ENCODE measurements at places on chromosomes 7 and 10.

DNA sequence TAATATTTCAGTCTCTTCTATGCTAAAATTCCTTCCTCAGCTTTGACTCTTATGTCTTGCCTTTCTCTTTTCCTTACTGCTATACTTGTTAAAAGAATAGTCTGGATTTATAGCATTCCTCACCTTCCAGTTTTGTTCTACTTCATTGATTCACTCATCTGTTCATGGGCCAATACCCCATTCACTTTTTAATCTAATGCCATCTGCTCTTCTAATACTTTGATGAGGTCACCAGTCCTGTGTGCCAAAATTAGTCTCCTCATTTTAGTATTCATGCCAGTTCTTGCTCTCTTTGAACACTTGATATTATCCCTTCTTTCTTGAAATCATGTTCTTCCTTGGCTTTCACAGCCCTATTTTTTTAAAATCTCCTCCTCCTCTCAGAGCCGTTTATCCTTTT, 19.3 kb downstream of the STK17A start:
- no peak for DNase-seq

DNA sequence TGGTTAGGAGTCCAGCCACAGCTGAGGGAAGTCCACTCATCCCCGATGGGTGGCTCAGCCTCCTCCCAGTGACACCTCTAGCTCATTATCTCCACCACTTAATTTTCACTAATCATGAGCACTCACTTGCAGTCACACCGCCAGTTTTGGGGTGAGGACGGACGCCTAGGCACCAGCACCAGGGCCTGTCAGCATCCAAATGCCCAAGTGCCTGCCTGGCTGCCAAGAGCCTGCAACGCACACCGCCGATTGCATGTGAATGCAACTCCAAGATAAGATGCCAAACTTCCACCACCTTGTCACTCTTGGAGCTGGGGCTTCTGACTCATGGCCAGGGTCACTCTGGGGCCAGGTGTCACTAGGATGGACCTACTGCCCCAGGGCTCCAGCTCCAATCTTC, 24.4 kb upstream of the SMARCD3 start:
- DNase-seq, result no peak

DNA sequence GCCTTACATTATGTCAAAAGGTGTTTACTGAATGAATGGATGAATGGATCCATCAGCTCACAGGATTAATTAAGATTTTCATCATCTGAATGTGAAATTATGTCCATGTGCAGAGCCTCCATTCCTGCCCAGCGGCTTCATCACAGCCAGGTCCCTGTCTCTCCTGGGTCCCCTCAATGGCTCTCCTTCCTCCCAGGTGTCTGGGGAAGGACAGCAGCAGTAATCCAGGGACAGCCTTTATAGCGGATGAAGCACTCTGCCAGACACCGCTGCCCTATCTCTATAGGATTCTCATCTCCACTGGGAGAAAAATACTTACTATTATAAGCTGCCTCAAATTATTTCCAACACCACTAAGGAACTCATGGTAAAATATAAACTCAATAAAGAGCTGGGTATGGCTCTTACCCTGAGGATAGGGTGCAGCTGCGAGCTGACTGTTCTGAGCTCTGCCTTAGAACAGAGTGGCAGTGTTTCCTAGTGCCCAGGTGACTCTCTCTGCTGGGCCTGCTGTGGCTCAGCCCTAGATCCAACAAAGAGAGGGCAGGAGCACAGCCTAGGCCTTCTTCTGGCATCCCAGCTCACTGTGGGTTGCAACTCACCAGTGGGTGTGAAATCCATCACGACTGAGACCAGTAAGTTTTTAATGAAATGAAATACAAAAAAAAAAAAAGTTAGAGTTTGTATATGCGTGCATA, 38.3 kb downstream of the GPRIN2 start:
- peak; percentile 64 for DNase-seq

DNA sequence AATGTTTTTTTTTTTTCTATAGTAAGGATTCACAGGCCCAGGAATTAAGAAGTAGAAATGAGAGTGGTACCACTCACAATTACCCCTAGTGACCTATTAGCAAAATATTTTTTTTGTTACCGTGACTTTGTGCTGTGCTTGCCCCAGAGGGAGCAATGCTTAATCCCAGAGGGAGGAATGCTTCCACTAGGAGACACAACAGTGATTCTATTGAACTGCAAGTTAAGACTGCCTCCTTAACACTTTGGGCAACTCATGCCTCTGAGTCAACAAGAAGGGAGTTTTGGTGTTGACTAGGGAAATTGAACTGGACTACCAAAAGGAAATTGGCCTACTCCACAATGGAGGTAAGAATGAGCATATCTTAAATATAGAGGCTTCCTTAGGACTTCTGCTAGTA, 17.2 kb upstream of the MEOX2 start:
- no peak for DNase-seq

- DNase-seq, result no peak
These were observed 61.4 kb upstream of the NME8 start for GRCh38 chr7:37786741-37787569.

GRCh38 chr7:98459529-98459928, 58.6 kb upstream of the BAIAP2L1 start:
- DNase-seq, result no peak
